ENCODE measurements at places on chromosomes 16 and 17.

DNA sequence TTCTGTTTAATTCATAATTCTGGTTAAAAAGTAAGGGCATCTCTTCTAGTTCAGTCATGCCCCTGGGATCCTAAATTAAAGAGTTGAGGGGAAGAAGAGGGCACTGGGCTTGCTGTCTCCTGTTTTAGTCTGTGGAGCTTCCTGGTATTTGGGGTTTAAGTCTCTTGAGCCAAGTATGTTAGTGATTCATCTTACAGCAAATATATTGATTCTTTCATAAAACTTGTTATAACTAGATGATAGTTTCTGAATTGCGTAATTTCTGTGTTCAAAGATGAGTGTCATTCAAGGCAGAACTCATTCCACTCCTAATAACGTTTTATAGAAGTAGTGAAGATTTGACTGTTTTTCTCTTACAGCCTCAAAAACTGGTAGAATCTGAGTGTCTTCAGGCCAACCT lies 1.7 kb downstream of the TXNDC17 start:
- DNase-seq, result no peak

- no peak for DNase-seq
Observed at GRCh38 chr16:78292086-78292843, 192.8 kb downstream of the WWOX start.

- DNase-seq, result peak; percentile 17
Observed at GRCh38 chr17:33202021-33202420, 91.1 kb downstream of the ASIC2 start.

- DNase-seq, result no peak
Observed at GRCh38 chr17:77867308-77867781, 91.2 kb upstream of the TNRC6C start.

GRCh38 chr16:9489835-9490467 lies 398.5 kb downstream of the HAPSTR1 start:
- no peak for DNase-seq

GRCh38 chr16:24051125-24051524 lies 205.0 kb upstream of the CACNG3 start:
- no peak for DNase-seq

- DNase-seq, result no peak
Observed at GRCh38 chr17:51730303-51731050, 428.0 kb downstream of the CA10 start.

Data from lung microvascular endothelial cell (primary cell).